ENCODE measurements at places on chromosomes 6 and 20. TPM values are rescaled to one million over a fixed set of nuclear protein-coding genes. Genes with fewer than 3 reads are reported as not detected.

- DNase-seq, result no peak
These were observed 26.1 kb upstream of the PYGB start for GRCh38 chr20:25221592-25222460.

DNA sequence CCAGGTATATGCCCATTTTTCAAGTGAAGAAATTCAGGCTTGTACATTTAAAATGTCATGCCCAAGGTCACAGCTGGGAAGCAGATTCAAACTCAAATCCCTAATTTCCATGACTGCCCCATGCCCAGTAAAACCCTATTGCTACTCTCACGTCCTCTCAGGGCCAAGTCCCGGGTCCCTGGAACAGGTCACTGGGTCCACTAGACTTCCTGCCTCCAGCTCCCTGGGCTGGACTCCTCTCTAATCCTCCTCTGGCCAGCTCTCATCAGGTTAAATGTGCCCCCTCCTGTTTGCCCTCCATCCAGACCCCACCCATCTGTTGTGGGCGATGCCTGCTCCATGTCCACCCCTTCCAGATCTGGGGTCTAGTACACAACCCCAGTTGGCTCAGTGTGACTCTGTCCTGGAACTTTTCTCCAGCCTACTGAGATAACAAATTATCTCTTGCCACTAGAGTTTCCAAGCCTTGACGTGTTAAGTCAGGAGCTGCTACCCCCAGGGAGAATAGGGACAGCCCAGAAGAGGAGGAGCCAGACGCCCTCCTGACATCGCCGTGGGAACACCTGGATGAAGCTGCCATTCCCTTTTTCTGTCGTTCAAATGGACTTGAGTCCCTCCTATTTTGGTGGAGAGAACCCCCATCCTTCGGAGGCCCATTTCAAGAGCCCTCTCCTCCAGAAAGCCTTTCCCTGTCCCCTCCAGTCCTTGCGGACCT, 3.7 kb upstream of the SPDEF start:
- DNase-seq, result no peak

DNA sequence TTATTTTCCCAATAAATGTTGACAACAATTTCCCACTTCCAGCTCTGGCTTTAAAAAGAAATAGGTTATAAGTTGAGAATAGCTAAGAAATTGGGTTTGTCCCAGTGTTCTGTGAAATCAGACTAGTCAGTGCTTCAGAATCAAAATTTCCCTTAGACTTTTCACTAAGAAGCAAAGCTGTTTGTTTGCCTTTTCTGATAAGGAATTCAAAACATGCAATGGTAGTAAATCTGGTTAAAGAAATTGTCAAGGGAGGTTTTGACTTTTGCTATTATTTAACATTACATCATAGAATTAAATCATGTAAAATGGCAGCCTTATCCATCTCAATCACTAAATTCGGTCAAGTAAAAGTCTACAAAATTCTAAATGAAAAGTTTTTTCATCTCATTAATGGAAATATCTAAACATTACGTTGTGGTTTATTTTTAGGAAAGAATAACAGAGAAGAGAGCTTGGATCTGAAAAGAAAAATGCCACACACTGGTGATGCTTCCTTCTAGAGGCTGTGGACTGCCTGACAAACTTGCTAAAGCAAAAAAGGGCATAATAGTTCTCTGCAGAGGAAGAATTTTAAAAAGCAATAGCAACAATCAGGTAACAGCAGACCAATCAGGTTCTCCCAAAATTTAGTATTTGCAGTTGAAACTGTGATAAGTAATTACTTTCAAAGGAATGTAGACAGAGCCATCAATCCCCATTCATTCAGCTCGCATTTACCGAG, 36.4 kb downstream of the PLAGL1 start:
- no peak for DNase-seq

DNA sequence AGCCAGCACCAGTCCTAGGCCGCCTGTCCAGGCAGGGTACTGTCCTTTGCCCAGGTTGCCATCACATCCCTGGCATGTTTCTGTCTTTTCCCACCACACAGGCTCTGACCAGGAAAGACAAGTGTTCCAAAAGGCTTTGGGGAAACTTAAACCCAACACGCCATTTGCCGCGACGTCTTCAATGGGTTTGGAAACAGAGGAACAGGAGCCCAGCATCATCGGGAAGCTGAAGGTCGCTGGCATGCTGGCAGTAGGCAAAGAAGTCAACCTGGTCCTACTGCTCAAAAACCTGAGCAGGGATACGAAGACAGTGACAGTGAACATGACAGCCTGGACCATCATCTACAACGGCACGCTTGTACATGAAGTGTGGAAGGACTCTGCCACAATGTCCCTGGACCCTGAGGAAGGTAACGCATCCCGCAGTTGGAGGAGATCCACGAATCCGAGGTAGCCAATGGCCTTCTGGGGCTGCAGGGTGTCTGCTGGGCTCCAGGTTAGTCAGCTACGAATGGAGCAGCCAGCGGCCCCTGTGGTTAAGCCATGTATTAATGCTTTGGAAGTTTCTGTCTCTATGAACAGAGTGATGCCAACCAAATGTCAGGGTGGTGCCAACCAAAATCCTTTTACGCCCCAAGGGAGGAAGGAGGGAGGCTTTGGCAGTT, 36.2 kb downstream of the TGM3 start:
- DNase-seq, result no peak

- no peak for DNase-seq
These were observed 92.9 kb upstream of the BHLHE23 start for GRCh38 chr20:63099456-63100173.

DNA sequence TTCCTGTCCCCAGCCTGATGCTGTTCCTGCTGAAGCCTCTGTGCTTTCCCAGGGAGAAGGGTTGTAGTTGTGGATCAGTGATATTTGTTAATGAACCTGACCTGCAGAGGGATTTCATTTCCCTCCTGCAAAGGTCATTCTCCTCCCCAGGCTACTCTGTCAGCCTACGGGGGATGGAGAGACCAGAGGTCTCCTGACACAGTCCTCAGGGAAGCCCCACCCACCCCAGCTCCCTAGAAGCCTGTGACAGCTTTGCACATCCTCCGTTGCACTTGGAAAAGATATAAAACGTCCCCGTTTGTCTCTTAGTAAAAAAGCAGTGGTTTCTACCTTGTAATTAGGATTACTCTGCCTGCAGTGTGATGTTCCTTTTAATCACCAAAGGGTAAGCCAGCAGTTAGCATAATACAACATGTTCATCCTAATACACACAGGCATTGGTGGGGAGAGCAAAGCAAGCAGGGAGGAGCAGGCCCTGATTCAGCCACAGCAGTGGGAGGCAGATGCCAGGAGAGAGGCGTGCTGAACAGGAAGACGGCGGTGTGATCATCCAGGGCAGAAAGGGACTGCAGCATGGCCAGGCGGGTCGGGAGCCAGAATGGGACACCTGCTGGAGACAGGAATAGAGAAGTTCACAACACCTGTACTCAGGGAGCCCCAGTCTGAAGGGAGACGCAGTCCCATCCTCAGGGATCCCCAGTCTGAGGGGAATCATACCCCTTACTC, 293.5 kb downstream of the LRFN2 start:
- no peak for DNase-seq

- no peak for DNase-seq
These were observed 21.2 kb upstream of the ELOVL5 start for GRCh38 chr6:53369876-53370515.

- DNase-seq, result no peak
These were observed 39.8 kb upstream of the CENPW start for GRCh38 chr6:126300126-126300525.

DNA sequence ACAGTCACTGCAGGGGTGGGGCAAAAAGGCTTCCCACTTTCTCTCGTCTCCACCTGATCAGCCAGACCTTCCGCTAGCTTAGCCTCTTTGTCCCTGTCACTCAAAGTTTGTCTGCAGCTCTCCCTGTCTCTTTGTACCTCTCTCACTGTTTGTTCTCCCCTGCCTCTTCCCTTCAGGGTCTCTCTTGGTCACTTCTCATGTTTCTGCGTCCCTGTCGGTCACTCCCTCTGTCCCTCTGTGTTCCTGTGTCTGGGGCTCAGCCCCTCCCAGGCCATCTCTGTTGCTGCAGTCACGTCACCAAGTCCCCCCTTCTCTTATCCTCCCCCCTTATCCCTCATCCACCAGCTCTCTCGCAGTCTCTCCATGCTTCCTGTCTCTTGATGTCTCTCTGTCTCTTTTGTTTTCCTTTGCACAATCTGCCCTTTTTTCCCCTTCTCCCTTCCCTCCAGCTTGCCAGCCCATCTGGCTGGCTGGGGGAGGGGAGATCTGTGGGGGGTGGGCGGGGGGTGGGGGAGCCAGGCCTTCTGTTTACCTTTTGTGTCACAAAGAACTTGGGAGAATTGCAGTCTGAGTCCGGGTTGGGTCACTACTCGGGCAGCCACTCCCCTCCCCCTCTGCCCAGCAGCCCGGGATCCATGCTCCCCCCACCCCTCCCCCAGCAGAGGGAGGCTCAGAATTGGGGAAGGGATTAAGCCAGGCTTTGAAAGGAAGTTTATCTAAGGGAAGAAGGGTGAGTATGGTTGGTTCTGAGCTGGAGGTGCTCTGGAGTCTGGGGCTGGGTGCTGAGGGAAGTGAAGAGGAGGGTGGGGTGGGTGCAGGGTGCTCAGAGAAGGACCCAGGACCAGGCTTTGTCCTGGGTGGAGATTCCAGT, 32.3 kb downstream of the FOXP4 start:
- DNase-seq, result no peak

DNA sequence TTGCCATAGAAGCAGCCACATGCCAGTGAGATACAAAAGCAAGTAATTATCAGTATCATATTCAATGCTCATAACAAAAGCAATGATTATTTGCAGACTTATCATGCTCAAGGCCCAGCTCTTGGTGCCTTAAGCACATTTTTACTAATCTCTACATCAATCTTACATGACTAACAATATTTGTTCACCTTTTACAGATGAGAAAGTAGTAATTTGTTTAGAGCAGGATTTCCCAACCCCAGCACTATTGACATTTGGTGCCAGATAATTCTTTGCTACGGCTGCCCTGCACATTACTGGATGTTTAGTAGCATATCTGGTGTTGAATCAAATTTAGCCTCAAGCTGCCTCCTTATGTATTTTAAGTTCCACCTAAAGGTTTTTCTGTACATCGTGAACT, 19.0 kb upstream of the DOK5 start:
- no peak for DNase-seq

GRCh38 chr6:32096394-32097258, 12.5 kb downstream of the TNXB start:
- no peak for DNase-seq

GRCh38 chr20:17960927-17961586, 7.5 kb downstream of the SNX5 start:
- DNase-seq, result no peak

GRCh38 chr20:10843146-10843711, 169.4 kb upstream of the JAG1 start:
- no peak for DNase-seq

DNA sequence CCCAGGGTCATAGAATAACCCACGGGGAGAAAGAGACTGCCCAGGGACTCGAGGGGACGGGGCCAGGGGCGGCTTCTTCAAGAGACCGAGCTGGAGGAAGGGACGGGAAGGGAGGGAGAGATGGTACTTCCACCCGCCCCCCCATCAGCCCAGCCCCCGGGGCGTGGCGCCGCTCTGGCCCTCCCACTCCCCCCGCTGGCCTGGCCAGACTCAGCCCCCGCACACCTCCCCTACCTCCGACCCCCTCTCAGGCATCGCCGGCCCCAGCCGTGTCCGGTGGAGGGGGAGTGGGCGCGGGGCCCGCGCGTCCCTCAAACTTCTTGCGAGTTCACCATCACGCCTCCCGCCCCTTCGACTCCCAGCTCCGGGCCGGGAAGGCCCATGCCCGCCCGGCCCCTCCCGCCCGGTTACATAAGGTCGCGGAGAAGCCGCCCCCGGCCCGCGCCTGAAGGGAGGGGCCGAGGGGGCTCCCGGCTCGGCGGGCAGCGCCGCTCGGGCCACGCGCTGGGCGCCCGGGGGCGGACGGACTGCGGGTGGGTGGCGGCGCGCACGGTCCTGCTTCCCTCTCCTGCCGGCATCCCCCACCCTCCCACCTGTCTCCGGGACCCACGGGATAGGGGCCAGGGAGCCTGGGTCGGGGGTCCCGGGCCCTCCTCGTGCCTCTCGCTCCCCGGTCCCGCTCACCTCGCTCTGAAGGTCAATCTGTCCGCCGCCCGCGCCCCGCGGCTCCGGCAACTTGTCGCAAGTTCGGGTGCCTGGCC, 562 bp downstream of the TFEB start:
- DNase-seq, result no peak

DNA sequence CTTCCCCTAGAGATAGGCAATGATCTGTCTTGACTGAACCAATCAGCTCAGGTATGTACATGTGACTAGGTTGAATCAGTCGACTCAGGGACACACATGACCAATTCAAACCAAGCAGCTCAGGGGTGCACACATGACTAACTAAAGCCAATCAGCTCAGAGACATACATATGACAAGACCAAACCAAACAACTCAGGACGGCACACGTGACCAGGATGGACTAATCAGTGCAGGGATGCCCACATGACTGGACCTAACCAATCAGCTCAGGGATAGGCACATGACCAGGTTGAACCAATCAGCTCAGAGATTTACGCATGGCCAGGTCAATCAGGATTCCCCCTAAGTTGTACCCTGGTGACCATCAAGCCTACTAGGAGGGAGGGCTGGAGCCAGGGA, 310.3 kb downstream of the CDH26 start:
- no peak for DNase-seq

GRCh38 chr6:53692172-53692571, 26.6 kb upstream of the KLHL31 start:
- DNase-seq, result no peak

GRCh38 chr6:9583753-9584352, 831.0 kb downstream of the TFAP2A start:
- no peak for DNase-seq

GRCh38 chr20:50932016-50932485, 814 bp upstream of the ADNP start:
- no peak for DNase-seq

- DNase-seq, result no peak
These were observed 183.0 kb upstream of the QKI start for GRCh38 chr6:163231356-163232014.

- DNase-seq, result no peak
These were observed 89.6 kb upstream of the NHSL1 start for GRCh38 chr6:138588805-138589434.

DNA sequence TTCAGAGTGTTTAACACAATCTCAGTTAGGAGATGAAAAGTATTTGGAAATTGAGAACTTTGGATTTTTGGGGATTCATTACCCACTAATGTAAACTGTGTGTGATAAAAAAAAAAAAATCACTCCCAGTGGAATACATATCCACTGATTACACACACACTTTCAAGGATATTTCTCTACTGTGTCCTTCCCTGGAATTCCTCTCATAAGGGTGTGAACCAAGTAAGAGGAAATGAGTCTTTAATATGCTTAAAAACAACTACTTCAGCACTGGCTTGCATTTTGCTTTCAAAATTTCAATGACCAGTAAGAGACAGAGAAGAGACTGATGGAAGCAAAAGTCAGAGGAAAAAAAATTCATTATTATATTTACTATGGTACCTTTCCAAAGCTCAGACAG, 24.5 kb upstream of the MYCT1 start:
- no peak for DNase-seq

The MARCKS gene
- 38.3 TPM for polyA plus RNA-seq

The ASXL1 gene
- polyA plus RNA-seq, result 17.4 TPM

The CALHM5 gene
- 0.94 TPM for polyA plus RNA-seq

The BPIFB1 gene
- not detected for polyA plus RNA-seq

The SPTLC3 gene
- 10.0 TPM for polyA plus RNA-seq

The RUNX2 gene
- polyA plus RNA-seq, result 0.79 TPM

The MUC22 gene
- polyA plus RNA-seq, result not detected
